Activated naive CD4-positive, alpha-beta T cell treated with anti-CD3 and anti-CD28 coated beads for 36 hours (primary cell): ENCODE measurements at places on chromosomes 2 and 18. TPM values are rescaled to one million over a fixed set of nuclear protein-coding genes. Genes with fewer than 3 reads are reported as not detected.

- H3K4me3 ChIP-seq: no peak overlapping the region
- no peaks in the 10 kb centered on the region for H3K4me1 ChIP-seq
Measured at GRCh38 chr2:133097666-133098065, 427.7 kb upstream of the LYPD1 start.

DNA sequence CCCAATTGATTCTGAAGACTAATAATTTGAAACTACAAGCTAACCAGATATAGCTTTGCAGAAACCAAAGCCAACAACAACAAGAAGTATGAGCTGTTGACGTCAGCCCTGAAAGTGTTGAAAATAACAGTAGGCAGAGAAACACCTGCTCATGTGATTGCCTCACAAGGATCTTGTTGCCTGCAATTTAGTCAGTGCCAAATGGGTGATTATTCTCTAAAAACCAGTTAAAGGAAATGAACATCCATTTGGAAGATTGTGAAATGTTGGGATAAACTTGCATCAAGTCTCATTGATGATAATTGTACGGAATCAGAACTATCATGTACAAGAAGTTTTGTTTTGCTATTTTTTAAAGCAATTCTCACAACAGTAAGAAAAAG, 2.8 kb downstream of the CYTIP start:
- peaks cover 16% of the 10 kb centered on the region for H3K4me1 ChIP-seq
- no peak for DNase-seq
- H3K27me3 ChIP-seq: no peaks in the 10 kb centered on the region

- peaks cover 3% of the 10 kb centered on the region for H3K4me1 ChIP-seq
- H3K4me3 ChIP-seq: no peak overlapping the region
- DNase-seq: peak; percentile 52
- no peak overlapping the region for H3K27ac ChIP-seq
- H3K27me3 ChIP-seq: peaks cover 19% of the 10 kb centered on the region
- no peaks in the 10 kb centered on the region for H3K36me3 ChIP-seq
Measured at GRCh38 chr2:79935771-79936657, 368.5 kb downstream of the LRRTM1 start.

- no peak overlapping the region for H3K4me3 ChIP-seq
- H3K4me1 ChIP-seq: peaks cover 6% of the 10 kb centered on the region
- no peaks in the 10 kb centered on the region for H3K27me3 ChIP-seq
- no peak overlapping the region for H3K27ac ChIP-seq
Measured at GRCh38 chr2:46143429-46144132, 153.6 kb upstream of the EPAS1 start.

- DNase-seq: peak; percentile 80
- H3K36me3 ChIP-seq: no peaks in the 10 kb centered on the region
- no peak overlapping the region for H3K27ac ChIP-seq
Measured at GRCh38 chr2:44981714-44982108, 27.5 kb downstream of the SIX2 start.

DNA sequence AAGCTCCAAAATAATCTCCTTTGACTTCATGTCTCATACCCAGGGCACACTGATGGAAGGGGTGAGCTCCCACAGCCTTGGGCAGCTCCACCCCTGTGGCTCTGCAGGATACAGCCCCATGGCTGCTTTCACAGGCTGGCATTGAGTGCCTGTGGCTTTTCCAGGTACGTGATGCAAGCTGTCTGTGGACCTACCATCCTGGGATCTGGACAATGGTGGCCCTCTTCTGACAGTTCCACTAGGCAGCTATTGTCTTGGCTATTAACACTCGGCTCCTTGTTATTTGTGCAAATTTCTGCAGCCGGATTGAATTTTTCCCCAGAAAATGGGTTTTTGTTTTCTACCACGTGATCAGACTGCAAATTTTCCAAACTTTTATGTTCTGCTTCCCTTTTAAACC, 634.2 kb downstream of the TSN start:
- H3K27ac ChIP-seq: no peak overlapping the region
- H3K36me3 ChIP-seq: no peaks in the 10 kb centered on the region
- no peaks in the 10 kb centered on the region for H3K4me1 ChIP-seq
- H3K27me3 ChIP-seq: no peaks in the 10 kb centered on the region

DNA sequence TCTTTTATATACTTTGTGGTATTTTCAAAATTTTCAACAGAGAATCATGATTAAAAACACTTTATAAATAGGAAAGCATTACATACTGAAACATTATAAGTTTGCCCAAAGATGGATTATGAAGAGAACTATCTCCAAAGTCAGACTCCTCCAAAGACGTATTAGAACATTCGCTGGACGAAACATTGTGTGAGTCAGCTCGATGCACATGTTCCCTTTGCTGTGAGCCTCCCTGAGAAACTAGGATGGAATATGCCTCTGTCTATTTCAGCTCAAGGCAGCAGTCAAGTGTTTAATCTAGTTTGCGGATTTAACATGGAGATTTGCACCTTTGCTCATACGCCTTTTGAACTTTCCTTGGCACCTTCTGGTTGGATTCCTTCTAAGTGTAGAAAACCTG, 92.2 kb upstream of the NCKAP5 start:
- peaks cover 2% of the 10 kb centered on the region for H3K27me3 ChIP-seq
- no peak for DNase-seq
- no peaks in the 10 kb centered on the region for H3K4me1 ChIP-seq

GRCh38 chr2:135829378-135830135, 7.4 kb downstream of the LCT start:
- H3K27ac ChIP-seq: no peak overlapping the region
- H3K36me3 ChIP-seq: no peaks in the 10 kb centered on the region
- H3K27me3 ChIP-seq: no peaks in the 10 kb centered on the region
- H3K4me3 ChIP-seq: no peak overlapping the region
- no peaks in the 10 kb centered on the region for H3K4me1 ChIP-seq

DNA sequence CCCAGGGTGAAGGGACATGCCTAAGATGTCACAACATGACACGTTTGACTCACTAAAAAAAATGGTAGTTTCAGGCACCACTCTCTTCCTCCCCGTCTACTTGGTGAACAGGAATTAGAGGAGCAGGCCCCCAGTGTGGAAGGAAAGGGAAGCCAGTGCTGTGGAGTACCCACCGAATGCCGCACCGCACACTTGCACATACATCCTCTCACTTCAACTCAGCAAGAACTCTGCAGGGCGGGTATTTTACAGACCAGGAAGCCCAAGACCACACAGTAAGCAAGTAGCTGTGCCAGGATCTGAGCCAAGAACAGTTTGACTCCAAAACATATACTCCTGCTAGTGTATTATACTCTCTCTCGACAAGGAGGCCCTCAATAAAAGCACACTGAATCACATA, 69.8 kb downstream of the BCL2 start:
- H3K27me3 ChIP-seq: no peaks in the 10 kb centered on the region
- H3K27ac ChIP-seq: peak overlapping the region; percentile 55
- DNase-seq: peak; percentile 45
- H3K36me3 ChIP-seq: peaks cover 50% of the 10 kb centered on the region

DNA sequence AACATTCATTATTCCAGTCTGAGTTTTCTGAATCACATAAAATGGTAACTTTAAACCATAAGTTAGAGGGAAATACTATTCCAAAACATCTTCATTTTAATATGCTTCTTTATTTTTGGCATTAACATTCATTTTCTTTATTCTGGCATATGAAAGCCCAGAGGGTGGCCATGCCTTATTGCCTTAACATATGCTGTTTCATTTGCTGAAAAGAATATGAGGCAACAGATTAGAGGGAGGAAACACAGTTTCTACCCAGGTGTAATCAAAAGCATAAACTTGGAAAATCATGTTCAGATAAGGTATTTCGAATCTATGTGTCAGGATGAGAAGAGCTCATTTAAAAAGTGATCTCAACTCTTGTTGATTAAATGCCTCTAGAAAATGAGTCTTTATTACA, 379.9 kb upstream of the DSEL start:
- DNase-seq: no peak
- H3K4me3 ChIP-seq: no peak overlapping the region
- peaks cover 2% of the 10 kb centered on the region for H3K27me3 ChIP-seq
- H3K36me3 ChIP-seq: no peaks in the 10 kb centered on the region
- no peaks in the 10 kb centered on the region for H3K4me1 ChIP-seq
- no peak overlapping the region for H3K27ac ChIP-seq

DNA sequence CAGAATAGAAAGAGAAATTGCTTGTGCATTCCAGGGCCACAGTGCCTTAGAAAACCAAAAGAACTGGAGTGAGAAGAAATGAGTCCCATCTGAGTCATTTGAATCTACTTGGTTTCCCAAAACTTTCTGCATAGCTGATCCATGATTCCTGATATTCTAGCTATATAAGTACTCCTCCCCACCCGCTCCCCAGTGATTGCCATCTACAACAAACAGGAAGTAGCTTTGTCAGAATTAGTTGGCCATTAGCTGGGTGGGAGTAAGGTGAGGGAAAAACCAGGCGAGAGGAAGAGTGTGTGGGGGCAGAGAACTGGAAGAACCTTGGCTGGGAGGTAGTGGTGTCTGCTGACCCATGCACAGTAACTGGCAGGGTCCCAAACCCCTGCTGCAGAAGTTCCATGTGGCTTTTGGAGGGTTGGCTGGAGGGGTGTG, 122.1 kb downstream of the ACAA2 start:
- DNase-seq: no peak
- H3K27ac ChIP-seq: no peak overlapping the region
- no peaks in the 10 kb centered on the region for H3K36me3 ChIP-seq

- no peaks in the 10 kb centered on the region for H3K27me3 ChIP-seq
- no peaks in the 10 kb centered on the region for H3K36me3 ChIP-seq
- no peak overlapping the region for H3K27ac ChIP-seq
- no peak overlapping the region for H3K4me3 ChIP-seq
- DNase-seq: no peak
- H3K4me1 ChIP-seq: no peaks in the 10 kb centered on the region
Measured at GRCh38 chr2:109712123-109712449, 82.0 kb upstream of the RGPD5 start.

- no peak overlapping the region for H3K4me3 ChIP-seq
- peaks cover 39% of the 10 kb centered on the region for H3K4me1 ChIP-seq
Measured at GRCh38 chr18:13584825-13585224, 141.5 kb downstream of the FAM210A start.

DNA sequence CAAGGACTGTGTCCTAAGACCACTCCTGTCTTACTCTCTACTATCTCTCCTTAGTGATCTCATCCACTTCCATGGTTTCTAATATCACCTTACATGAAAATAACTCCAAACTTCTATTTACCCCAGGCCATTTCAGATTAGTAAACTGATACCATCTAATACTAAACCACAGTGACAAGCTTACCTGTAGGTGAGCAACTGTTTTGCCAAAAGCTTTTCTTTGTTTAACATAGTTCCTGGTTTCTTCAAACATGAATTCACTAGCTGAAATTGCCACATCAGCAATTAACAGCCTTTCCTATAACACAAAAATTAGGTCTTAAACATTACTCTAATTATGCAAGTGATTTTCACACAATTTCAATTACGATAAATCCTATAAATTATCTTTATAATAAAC, 22.1 kb downstream of the ACADL start:
- no peak for DNase-seq
- H3K27me3 ChIP-seq: peaks cover 11% of the 10 kb centered on the region
- H3K27ac ChIP-seq: no peak overlapping the region

DNA sequence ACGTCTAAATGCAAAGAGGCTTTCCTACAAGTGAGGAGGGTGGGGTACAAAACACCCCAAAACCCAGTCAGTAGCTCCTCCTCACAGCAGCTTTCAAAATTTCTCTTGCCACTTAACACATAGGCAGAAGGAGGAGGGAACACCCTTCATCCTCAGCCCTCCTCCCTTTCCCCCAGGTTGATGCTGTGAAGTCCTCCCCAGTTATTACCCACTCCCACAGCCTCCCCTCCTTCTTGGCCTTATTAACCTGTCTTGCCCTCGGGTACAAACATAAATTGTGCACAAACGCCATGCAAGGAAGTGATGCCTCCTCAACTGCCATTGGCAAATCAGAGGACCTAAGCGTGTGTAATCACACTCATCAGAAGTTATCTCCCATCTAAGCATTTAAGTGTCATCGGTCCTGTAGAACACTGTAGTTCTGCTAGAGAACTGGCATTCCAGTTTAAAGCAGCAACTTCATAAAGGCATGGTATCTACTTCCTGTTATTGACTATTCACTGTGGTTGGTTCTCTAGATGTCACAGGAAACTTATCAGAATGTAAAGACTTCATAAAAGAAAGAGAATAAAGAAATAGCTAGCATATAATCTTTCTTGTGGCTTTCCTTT, at the start of gene DSC1:
DSC1 (minus strand) TSS at position 32 of the 611 bp plus-strand sequence. CDS start 262 bp downstream, outside the sequence.
- H3K27me3 ChIP-seq: no peaks in the 10 kb centered on the region

DNA sequence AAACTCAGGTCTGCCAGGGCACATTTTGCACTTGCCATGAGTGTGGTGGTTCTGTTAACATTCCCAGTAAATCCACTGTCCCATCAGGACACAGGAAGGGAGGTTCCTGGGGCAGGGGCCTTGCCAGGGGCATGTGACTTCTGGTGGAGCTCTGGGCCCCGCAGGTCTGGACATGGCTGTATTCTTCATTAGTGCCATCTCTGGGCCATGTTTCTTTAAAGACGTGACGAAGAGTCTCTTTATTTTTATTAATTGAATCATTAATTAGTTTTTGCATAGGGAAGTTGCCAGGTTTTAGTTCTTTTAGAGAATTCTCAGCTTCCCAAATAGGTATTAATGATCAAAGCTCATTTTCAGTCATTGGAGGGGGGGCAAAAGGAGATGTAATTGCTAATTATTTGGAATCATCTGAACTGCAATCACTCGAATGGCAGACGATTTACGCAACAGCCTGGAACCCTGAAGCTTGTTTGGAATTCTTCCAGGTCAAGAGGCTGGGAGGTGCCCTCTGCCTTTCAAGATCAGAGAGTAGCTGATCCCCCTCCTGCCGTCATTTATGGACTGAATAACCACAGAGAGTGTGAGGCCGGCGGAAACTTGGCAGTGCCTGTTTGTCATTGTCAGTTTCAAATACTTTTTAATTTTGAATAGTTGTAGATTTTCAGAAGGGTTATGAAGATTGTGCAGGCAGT, 106.2 kb downstream of the RTP5 start:
- H3K4me3 ChIP-seq: no peak overlapping the region
- H3K27me3 ChIP-seq: no peaks in the 10 kb centered on the region
- no peak for DNase-seq
- H3K4me1 ChIP-seq: no peaks in the 10 kb centered on the region
- no peak overlapping the region for H3K27ac ChIP-seq
- peaks cover 37% of the 10 kb centered on the region for H3K36me3 ChIP-seq

DNA sequence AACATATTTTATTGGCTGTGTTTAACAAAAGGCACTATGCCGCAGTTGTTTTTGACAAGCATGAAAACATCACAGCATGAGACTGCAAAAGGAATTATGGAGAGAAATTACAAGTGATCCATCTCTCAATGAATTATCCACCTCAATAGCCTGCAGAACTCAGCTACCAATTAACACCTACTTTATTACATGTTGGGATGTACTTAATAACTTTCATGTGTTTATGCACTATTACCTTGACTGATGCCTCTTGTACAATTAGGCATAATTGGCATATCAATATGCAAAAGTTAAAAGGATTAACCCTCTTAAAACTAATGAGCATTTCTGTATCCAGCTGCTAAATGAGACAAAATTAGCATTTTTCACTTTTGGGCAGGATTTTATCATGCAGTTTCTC, 27.8 kb downstream of the ARHGAP15 start:
- peaks cover 86% of the 10 kb centered on the region for H3K4me1 ChIP-seq
- H3K27ac ChIP-seq: peak overlapping the region; percentile 82
- DNase-seq: no peak

GRCh38 chr2:197498235-197498936, 1.3 kb downstream of the HSPD1 start:
- no peaks in the 10 kb centered on the region for H3K27me3 ChIP-seq
- H3K36me3 ChIP-seq: peaks cover 79% of the 10 kb centered on the region
- H3K4me1 ChIP-seq: peaks cover 51% of the 10 kb centered on the region
- no peak for DNase-seq
- H3K4me3 ChIP-seq: peak overlapping the region; percentile 92
- H3K27ac ChIP-seq: peak overlapping the region; percentile 98

TCF23 gene
- not detected for total RNA-seq

GCA gene
- total RNA-seq: 40.2 TPM

UGT1A10 gene
- total RNA-seq: not detected

TUBA4B gene
- not detected for total RNA-seq

RETSAT gene
- 24.5 TPM for total RNA-seq

KCNF1 gene
- total RNA-seq: not detected
